Activated effector memory CD4-positive, alpha-beta T cell treated with anti-CD3 and anti-CD28 coated beads, Interleukin-2, amount 50 U/mL, for 16 hours (primary cell): ENCODE measurements at places on chromosomes 6 and 20.
A peak's percentile ranks its signal among the peaks of the same experiment; 100 is the strongest.

- DNase-seq, result no peak
These were observed 24.4 kb downstream of the KCNQ2 start for GRCh38 chr20:63448031-63448430.

- no peak for DNase-seq
These were observed 195.7 kb downstream of the CD83 start for GRCh38 chr6:14313248-14313647.

- peak; percentile 39 for DNase-seq
These were observed 95.2 kb downstream of the YTHDF1 start for GRCh38 chr20:63120808-63121090.

DNA sequence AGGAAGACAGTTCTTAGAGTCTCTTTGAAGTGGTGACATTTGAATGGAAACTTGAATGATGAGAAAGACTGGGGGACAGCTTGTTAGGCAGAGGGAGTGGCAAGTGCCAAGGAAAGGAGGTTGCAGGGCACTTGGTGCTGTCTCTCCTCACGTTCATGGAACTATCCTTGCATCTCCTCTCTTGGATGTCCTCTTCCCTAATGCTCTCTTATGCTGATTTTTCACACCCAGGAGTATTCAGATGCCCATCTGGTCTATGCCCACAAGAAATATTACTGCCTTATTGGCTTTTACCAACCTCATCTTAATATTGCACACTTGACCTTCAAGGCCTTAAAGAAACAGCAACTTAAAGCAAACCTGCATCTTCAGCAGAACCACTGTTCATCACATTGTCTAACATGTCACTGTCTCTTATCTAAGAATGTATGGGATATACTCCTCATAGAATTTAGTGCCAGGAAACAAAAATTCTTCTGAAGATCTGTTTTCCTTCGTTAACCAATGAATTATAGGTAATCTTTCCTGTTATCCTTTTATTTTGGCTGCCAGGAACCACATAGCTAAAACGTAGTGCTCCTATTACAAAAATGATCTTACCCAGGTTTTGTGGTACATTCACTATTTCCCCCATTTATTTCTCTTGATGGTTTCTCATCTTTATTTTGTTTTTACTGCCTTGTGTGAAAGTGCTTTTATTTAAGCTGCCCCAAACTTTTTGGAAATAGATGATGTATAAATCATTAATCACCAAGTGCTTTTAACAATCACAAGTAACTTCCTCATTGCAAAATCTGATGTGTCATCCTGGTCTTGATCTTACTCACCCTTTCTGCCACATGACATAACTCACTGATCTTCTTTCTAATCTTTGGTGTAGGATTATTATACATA is 12.8 kb downstream of the RGS17 start:
- no peak for DNase-seq

DNA sequence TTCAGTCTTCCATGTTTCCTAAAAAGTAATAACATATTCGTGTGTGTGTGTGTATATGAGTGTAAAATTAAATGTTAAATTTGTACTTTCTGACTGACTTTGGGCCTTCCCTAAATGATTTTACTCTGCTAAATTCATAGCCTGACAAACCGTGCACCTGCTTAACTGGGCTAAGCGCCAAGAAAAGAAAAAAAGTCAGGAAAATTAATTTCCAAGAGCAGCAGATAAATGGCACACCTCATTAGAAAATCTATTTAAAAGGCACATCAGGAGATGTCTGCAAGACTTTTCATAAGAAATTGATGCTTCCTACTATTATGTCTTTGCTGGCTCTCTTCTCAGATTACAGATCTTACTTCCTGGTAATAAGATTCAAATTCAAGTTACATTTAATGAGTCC is 72.4 kb downstream of the TRDN start:
- no peak for DNase-seq

GRCh38 chr20:57539889-57540288 is 14.9 kb upstream of the CTCFL start:
- no peak for DNase-seq
